Left lung (tissue), 14 donors: ENCODE measurements at places on chromosomes 3 and 15. TPM values are rescaled to one million over a fixed set of nuclear protein-coding genes. Genes with fewer than 3 reads are reported as not detected.

GRCh38 chr3:40876009-40876408, 323.3 kb upstream of the CTNNB1 start:
- no peak overlapping the region for H3K27ac ChIP-seq
- H3K4me3 ChIP-seq = no peak overlapping the region
- no peaks in the 10 kb centered on the region for H3K27me3 ChIP-seq
- H3K4me1 ChIP-seq = peaks cover 20% of the 10 kb centered on the region
- H3K36me3 ChIP-seq = no peaks in the 10 kb centered on the region

CCRL2 gene
- polyA plus RNA-seq = 5.6 TPM

DNA sequence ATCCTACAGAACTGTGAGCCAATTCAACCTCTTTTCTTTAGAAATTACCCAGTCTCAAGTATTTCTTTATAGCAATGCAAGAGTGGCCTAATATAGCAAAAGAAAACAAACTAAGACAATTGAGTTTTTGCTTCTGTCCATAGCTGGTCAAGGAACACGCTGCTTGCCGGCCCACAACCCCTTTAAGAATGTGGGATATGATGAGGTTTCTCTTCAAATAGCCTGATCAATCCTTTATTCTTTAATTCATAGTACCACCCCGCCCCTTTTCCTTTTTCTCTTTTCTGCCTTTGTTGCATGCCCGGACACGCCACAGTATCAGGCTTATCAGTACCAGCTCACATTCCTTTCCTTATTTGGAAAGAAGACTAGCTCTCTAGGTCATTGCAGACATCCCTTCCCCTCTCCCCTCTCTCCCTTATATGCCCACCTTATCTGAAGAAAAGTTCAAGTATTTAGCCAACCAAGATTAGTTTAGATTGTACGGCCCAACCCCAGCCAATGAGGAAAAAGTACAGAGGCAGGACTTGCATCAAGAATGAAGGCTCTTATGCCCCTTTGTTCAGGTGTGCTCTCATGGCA, 404.5 kb downstream of the OCA2 start:
- no peak for DNase-seq
- H3K27me3 ChIP-seq = no peaks in the 10 kb centered on the region
- H3K27ac ChIP-seq = no peak overlapping the region
- no peak overlapping the region for H3K4me3 ChIP-seq
- H3K36me3 ChIP-seq = no peaks in the 10 kb centered on the region

- no peak for DNase-seq
- H3K27ac ChIP-seq = no peak overlapping the region
- H3K4me1 ChIP-seq = no peaks in the 10 kb centered on the region
Measured at GRCh38 chr15:95208988-95209387, 977.6 kb downstream of the MCTP2 start.

- no peak overlapping the region for H3K27ac ChIP-seq
- no peaks in the 10 kb centered on the region for H3K36me3 ChIP-seq
- peak; percentile 35 for DNase-seq
Measured at GRCh38 chr15:82108489-82109078, 62.8 kb upstream of the MEX3B start.

DNA sequence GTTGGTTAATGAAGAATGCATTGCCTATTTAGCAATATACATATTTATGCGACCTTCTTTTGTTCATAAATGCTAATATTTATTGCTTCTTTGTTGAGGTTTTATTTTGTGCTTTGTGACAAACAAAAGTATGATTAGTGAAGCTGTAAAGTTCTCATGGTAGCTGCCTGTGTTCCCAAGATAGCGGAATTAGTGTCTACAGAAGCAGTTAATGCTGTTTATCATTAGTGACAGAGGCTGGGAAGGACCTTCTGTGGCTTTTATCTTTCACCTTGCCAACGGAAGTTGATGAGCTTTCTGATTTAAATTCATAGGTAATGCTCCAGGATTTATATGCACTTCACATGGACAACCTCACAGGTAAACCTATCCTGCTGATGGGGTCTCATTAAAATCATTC, 418.3 kb downstream of the CADM2 start:
- no peak overlapping the region for H3K4me3 ChIP-seq
- no peaks in the 10 kb centered on the region for H3K36me3 ChIP-seq
- no peaks in the 10 kb centered on the region for H3K4me1 ChIP-seq
- no peaks in the 10 kb centered on the region for H3K27me3 ChIP-seq
- no peak overlapping the region for H3K27ac ChIP-seq

DNA sequence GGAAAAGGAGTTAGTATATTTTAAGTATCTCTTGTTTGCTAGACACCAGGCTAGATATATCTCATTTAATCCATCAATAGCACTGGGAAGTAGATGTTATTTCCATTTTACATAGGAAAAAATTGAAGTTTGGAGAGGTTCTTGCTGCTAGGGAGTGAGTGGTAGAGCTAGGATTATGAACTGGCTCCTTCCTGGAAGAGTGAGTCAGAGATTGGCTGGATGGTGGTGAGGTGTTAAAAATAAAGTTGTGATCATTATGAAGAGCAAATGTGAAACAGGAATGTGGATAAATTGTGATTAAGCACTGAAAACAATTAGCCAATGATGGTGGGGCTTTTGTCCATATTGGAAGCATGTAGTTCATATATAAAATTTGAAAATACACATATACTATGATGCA, 234.2 kb downstream of the WNT5A start:
- H3K4me1 ChIP-seq = no peaks in the 10 kb centered on the region
- DNase-seq = no peak
- H3K27ac ChIP-seq = no peak overlapping the region
- no peaks in the 10 kb centered on the region for H3K27me3 ChIP-seq

DLEC1 gene
- 8.7 TPM for polyA plus RNA-seq

GRCh38 chr15:55993804-55994560, 570 bp upstream of the NEDD4 start:
- peak overlapping the region; percentile 68 for H3K4me3 ChIP-seq
- H3K4me1 ChIP-seq = peaks cover 13% of the 10 kb centered on the region
- H3K27me3 ChIP-seq = no peaks in the 10 kb centered on the region
- H3K36me3 ChIP-seq = no peaks in the 10 kb centered on the region

- H3K4me1 ChIP-seq = no peaks in the 10 kb centered on the region
- H3K36me3 ChIP-seq = no peaks in the 10 kb centered on the region
- no peak for DNase-seq
- H3K27ac ChIP-seq = no peak overlapping the region
- no peaks in the 10 kb centered on the region for H3K27me3 ChIP-seq
- no peak overlapping the region for H3K4me3 ChIP-seq
Measured at GRCh38 chr3:160831401-160831800, 75.4 kb downstream of the PPM1L start.

ISG20 gene
- 1.00 TPM for polyA plus RNA-seq

GRCh38 chr3:168431491-168431890, 335.8 kb upstream of the GOLIM4 start:
- no peaks in the 10 kb centered on the region for H3K27me3 ChIP-seq
- no peak for DNase-seq
- H3K4me3 ChIP-seq = no peak overlapping the region
- no peaks in the 10 kb centered on the region for H3K36me3 ChIP-seq
- no peaks in the 10 kb centered on the region for H3K4me1 ChIP-seq

GRCh38 chr3:183554377-183554776, 1.1 kb downstream of the KLHL6 start:
- H3K36me3 ChIP-seq = no peaks in the 10 kb centered on the region
- no peak for DNase-seq
- H3K27me3 ChIP-seq = no peaks in the 10 kb centered on the region
- peak overlapping the region; percentile 54 for H3K4me3 ChIP-seq
- peak overlapping the region; percentile 89 for H3K27ac ChIP-seq
- H3K4me1 ChIP-seq = no peaks in the 10 kb centered on the region

SYNPR gene
- polyA plus RNA-seq = 0.24 TPM

- no peak overlapping the region for H3K27ac ChIP-seq
- no peaks in the 10 kb centered on the region for H3K27me3 ChIP-seq
- H3K4me1 ChIP-seq = no peaks in the 10 kb centered on the region
- no peak overlapping the region for H3K4me3 ChIP-seq
- no peak for DNase-seq
Measured at GRCh38 chr3:196843435-196844110, 24.1 kb upstream of the SENP5 start.

GRCh38 chr15:62462721-62463120, 297.6 kb upstream of the C2CD4B start:
- no peak for DNase-seq
- no peak overlapping the region for H3K4me3 ChIP-seq
- no peaks in the 10 kb centered on the region for H3K27me3 ChIP-seq

- H3K4me3 ChIP-seq = no peak overlapping the region
- H3K36me3 ChIP-seq = peaks cover 8% of the 10 kb centered on the region
- peak overlapping the region; percentile 80 for H3K27ac ChIP-seq
- no peak for DNase-seq
Measured at GRCh38 chr3:127735767-127736693, 63.3 kb downstream of the ABTB1 start.

SAXO2 gene
- 16.1 TPM for polyA plus RNA-seq

DNA sequence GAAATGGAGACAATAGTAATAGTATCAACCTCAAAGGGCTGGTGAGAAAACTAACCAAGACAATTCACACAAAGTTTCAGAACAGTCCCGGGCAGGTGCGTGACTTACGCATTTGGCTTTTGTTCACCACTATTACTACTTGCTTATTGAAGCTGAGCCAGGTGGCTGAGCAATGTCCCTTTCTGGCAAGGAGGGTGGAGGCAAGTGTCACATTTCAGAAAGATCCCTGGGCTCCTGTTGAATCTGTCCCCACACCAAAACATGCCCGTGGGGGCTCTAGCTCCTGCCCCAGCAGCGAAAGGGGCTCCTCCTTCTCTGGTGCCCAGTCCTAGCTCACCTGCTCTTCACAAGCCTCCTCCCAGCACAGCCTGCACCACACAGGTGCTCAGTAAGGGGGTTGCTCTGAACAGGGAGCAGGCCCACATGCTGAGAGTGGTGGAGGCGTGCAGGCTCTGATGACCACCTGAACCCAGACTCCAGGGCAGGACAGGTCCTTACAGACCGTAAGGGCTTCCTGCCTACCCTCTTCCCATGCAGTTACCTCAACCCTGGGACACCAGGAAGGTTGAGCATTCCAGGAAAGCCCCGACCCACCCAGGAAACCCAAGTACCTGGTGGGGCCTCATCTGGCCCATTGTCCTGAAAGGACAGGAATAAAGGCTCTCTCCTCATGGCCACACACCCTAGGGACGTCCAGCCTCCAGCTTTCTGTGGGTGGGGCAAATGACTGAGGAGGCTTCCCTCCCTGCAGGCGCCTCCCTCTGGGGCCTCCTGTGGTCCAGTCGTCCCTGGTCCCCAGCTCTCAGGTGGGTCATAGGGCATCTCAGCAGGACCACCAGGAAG, 32.6 kb downstream of the SEMA7A start:
- no peak overlapping the region for H3K27ac ChIP-seq
- H3K4me1 ChIP-seq = peaks cover 37% of the 10 kb centered on the region
- DNase-seq = no peak
- H3K4me3 ChIP-seq = no peak overlapping the region
- no peaks in the 10 kb centered on the region for H3K36me3 ChIP-seq

PLCB2 gene
- 14.9 TPM for polyA plus RNA-seq

DNA sequence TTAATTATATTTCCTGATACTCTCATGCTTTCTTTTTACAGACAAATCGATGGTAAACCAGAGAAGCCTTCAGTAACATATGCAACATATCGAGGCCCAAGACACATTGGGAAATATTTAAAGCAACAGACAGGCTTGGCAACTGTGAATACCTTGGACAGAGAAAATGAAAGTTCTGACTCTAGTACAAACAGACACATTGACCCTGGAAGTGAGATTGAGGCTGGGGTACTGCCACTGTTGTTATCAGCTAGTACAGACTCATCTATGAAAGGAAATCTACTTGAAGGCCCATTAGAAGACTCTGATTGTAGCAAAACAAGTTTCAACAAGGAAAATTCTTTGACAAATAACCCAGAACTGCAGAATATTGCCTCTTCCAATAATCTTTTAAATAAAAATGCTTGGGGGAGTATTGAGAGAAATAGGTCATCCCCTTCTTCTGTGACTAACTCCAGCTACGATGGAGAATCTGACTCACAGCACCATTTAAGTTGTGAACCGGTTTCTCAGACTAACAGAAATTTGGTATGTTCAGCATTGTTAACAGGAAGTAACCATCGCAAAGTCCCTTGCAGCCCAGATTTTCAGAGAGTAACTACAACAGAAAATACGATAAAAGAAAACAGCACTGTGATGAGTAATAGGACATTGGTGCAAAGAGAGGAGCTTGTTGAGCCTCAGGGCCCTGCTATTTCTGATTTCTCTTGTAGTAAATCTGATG, 50.2 kb downstream of the CRYBG3 start:
- no peaks in the 10 kb centered on the region for H3K4me1 ChIP-seq
- H3K27ac ChIP-seq = peak overlapping the region; percentile 62
- H3K4me3 ChIP-seq = no peak overlapping the region
- DNase-seq = no peak
- H3K27me3 ChIP-seq = no peaks in the 10 kb centered on the region

DNA sequence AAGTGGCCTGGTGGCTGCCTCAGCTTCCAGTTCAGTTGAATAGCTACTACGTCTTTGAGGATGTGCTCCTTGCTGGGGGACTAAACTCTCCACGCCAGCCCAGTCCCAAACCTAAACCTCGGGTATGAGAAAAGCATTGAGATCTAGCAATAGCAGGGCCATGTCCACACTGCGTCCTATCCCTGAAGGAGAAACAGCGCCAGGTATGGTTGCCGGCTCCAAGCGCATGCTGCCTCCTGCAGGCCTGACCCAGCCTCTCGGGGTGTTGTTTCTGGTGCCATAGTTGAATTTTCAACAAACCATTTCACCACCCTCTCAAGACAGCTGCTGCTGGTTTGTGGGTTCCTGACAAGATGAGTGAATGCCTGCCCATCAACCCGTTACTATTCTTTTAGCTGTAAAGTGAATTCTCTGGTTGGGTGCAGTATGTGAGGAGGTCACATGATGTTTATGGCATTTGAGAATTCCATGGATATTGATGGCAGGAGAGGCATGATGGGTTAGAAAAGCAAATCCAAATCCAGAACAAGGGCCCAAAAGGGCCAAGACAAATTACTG, 13.0 kb upstream of the SLC28A1 start:
- no peaks in the 10 kb centered on the region for H3K4me1 ChIP-seq
- H3K4me3 ChIP-seq = no peak overlapping the region
- no peak for DNase-seq

GRCh38 chr3:114449271-114450007, 155.6 kb downstream of the TIGIT start:
- H3K27me3 ChIP-seq = no peaks in the 10 kb centered on the region
- H3K36me3 ChIP-seq = no peaks in the 10 kb centered on the region
- H3K4me3 ChIP-seq = no peak overlapping the region
- H3K4me1 ChIP-seq = peaks cover 26% of the 10 kb centered on the region
- DNase-seq = no peak
